ENCODE measurements at places on chromosomes 13 and 19. TPM values are rescaled to one million over a fixed set of nuclear protein-coding genes. Genes with fewer than 3 reads are reported as not detected.

The CBLC gene
- total RNA-seq: not detected

DNA sequence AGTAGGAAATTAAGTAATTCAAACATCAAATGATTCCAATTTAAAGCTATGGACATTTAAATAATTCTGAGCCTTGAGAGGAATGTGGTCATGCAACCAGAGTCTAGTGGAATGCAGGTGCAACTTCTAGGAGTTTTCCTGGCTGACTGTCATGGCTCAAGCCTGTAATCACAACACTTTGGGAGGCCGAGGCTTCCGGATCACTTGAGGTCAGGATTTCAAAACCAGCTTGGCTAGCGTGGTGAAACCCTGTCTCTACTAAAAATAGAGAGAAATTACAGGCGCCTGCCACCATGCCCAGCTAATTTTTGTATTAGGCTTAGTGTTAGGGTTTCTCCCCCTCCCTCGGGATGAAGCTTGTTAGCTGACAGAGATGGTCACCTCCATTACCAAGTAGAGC is 6.4 kb downstream of the ZNF808 start:
- DNase-seq: no peak

DNA sequence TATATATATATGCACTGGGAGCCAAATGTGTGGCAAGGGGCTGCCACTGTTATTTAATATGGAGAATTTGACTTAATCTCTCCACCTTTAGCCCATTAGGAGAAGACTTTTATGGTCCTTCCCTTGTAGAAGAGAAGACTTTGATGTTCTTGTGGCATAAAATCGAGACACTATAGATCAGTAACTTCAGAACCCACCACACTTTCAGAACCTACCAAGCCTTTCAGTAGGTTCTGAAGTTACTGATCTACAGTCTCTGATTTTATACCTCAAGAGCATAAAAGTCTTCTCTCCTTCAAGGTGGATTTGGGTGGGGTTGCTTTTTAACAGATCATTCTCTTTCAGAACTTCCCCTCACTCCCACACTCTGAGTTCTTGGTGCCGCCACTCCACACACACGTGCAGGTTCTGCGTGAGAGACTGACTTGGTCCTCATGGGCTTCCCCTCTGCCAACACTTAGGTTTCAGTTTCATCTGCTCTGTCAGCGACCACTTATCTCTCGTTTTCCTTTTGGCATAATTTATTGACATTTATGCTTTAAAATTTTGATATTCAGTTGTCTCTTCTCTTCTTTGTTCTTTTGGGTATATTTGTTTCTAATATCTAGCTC is 213.4 kb upstream of the PCDH17 start:
- no peak for DNase-seq

GRCh38 chr13:43316946-43317353 is 293.6 kb downstream of the DNAJC15 start:
- DNase-seq: peak; percentile 27

- DNase-seq: peak; percentile 20
Observed at GRCh38 chr19:27746691-27747380, 1466.1 kb downstream of the UQCRFS1 start.

DNA sequence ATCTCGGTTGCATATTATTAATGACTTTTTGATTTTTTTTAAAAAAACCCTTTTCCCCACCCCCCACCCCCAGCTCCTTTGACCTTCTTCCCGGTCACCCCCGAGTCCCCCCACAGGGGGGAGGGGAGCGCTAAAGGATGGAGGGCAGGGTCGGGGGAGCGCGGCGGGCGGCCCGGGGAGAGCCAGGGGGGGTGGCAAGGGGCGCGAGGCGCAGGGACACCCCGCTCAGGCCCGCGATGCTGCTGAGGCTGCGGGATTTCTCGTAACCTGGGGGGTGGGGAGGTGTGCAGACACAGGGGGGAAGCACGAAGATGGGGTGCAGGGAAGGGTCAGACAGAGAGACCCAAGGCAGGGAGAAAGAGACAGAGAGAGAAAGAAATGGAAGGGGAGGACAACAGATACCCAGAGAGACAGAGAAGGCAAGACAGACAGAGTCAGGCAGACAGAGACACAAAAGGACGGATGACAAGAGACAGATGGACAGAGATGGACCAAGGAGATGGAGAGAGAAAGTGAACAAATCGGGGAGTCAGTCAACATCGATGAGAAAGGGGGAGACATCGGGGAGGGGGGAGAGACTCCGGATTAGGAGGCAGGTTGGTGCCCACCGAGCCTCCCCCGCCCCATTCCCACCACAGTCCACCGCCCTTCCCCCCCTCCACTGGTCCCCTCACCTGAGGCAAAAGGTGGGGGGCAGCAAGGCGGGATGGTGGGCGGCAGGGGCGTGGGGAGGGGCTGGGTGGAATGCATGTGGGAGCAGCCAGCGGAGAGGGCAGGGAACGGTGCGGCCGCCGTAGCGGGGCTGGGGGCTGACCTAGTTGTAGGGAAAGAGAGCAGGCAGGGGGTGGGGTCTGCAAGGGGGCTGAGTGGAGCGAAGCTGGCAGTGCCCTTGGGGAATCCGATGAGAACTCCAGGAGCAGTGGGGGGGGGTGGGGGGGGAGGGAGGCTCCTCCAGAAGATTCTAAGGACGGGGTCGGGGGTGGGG is 14.2 kb downstream of the KCNC3 start:
- DNase-seq: no peak

GRCh38 chr19:347946-348861 is 3.6 kb upstream of the MIER2 start:
- peak; percentile 90 for DNase-seq

The COL5A3 gene
- 0.23 TPM for total RNA-seq

DNA sequence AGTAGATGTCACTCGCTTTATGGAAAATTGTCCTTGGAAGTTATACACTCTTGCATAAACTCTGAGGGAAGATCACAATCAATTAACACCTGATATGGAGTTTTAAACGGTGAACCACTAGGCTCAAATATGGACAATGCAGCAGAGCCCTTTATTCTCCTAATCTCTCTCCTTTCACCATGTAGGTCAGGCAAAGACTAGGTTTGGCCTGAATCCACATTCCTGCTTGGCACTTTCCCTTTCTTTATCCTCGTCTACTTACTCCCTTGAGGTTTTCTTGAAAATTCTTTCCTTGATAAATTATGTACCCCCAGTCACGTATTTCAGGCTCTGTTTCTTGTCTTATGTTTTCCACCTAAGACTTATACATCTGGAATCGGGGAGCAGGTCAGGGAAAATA is 751.7 kb downstream of the DACH1 start:
- no peak for DNase-seq

DNA sequence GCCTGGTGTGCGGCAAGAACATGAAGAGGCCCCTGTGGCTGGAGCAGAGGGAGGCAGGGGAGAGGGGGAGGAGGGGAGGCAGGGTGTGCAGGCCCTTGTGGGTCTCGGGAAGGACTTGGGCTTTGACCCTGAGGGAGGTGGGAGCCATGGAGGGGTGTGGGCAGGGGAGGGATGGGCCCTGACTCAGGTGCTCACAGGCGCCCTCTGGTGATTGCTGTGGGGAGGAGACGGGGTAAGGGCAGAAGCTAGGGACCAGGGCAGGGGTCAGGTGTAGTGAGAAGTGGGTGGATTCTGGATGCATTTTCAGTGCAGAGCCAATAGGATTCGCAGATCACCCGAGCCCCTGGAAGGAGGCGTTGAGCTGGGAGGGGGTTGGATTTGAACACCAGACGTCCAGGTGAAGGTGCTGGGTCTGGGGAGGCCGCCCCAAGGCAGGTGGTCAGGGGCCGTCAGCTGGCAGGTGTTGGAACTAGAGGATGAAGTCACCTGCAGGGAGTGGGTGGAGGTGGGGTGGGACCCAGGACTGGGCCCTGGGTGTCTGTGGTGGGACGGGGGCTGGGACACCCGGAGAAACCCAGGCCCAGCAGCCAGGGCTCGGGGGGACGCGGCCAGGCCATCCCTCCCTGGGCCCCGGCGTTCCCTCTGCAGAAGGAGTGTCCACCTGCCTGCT is 185.4 kb downstream of the KDM4B start:
- peak; percentile 49 for DNase-seq

DNA sequence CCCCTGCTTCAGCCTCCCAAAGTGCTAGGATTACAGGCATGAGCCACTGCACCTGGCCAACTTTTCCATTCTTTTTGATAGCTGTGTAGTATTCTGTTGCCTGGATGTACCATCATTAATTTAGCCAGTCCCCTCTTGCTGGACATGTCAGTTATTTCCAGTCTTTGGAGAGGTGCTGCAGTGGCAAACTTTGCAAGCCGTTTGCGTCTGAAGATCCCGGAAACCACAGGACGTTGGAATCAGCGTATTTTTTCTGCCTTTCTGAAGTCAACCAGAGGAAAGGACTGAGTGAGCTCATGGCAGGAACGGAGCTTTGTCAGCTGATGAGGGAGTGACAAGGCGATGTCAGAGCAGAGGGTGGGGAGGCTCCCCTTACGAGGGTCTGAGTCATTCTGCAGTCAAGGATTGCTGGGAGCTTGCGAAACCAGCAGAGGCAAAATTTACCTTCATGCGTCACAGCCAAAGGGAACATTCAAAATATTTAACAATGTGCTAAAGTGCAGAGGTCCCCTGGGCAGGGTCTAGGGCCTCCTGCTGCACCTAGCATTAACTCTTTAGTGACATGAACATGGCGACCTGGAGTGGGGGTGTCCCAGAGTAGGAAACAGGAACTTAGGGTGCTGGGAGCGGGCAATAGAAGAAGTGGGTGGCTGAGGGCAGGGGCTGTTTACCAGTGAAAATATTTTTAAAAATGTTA is 5.6 kb downstream of the C5AR1 start:
- peak; percentile 53 for DNase-seq

DNA sequence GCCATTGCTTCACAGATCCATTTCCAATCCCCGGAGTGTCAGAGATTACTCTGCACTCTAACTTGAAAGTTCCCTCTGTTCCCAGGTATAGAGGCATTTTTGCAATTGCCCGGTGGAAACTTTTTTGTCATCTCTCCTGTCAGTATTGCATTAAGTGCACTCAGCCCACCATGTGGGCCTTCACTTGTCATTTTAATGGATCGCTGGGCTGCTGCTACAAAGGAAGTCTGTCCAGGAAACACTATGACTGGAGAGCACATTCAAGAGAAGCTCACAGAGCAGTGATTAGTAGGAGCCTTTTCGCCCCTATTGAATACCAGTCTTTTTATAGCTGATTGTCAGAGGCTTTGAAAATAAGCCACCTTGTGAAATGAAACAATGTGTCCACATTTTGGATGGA is 180.9 kb downstream of the B3GLCT start:
- peak; percentile 26 for DNase-seq

- DNase-seq: no peak
Observed at GRCh38 chr13:74278901-74279300, 144.7 kb upstream of the KLF12 start.

The OR1I1 gene
- not detected for total RNA-seq

- DNase-seq: no peak
Observed at GRCh38 chr19:45761714-45762113, 7.3 kb downstream of the SIX5 start.

The C3 gene
- 5.4 TPM for total RNA-seq

The MBD3L3 gene
- total RNA-seq: not detected

DNA sequence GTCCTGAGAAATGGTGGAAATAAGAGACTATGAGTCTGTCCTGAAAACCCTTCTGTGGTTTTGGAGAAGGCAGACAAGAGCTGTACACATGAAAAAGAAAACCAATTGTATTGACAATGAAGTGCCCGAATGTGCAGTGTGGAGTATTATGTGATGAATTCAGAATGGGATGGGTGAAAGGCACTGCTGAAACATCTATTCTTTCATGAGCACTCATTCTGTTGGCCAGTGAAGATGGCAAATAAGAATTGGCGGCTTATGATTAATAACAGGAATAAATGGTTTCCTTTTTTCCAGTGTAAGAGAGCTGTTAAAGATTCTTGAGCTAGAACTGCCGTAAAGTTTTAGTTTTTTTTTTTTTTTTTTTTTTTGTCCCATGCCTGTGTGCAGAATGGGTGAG is 5.7 kb downstream of the POLR1D start:
- DNase-seq: no peak

- DNase-seq: peak; percentile 14
Observed at GRCh38 chr19:37907735-37908455, 887 bp downstream of the SIPA1L3 start.

DNA sequence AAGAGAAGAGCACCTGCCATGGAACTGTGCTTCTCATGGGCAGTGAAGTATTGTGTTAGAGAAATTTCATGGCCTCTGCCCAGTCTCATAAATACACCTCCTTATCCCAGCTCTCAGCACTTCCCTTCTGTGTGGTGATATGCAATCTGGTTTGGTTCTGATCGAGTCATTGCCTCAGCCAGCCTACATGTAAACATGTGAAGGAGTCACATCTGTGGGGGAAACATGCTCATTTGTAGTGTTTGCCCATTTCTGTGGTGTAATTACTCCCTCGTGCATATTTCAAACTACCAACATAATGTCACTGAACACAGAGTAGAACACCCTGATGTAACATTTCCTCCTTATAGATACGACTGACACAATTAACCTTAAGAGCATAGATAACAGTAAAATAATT is 183.0 kb downstream of the DCT start:
- no peak for DNase-seq

- DNase-seq: no peak
Observed at GRCh38 chr13:109602356-109602755, 184.0 kb downstream of the IRS2 start.

GRCh38 chr13:28548872-28549271 is 53.9 kb upstream of the FLT1 start:
- DNase-seq: no peak

GRCh38 chr13:24196593-24197197 is 36.2 kb downstream of the SPATA13 start:
- no peak for DNase-seq

The WDR88 gene
- total RNA-seq: not detected

- DNase-seq: no peak
Observed at GRCh38 chr19:35501684-35502083, 11.4 kb upstream of the KRTDAP start.

The SIGLEC9 gene
- 0.19 TPM for total RNA-seq

The GPC5 gene
- total RNA-seq: 0.34 TPM

- peak; percentile 0 for DNase-seq
Observed at GRCh38 chr13:86020351-86021002, 221.3 kb upstream of the SLITRK6 start.

DNA sequence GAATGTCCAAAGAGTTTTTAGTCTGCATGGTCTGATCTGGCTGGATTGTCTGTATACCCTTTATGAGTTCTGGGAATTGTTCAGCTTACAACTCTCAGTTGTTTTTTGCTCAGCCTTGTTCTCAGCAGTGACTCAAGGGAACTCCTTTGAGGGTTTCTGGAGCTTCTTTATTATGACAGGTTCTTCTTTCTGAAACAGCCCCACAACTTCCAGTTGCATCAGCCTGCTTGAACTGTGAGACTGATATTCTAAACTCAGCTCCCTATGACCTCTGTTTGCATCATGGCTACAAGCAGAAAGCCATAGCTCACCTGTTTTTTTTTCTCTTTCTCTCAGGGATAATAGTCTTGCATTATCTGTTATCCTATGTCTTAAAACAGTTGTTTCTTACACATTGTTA is 85.0 kb downstream of the TDRD3 start:
- no peak for DNase-seq

The SLC25A42 gene
- 4.5 TPM for total RNA-seq

The NCLN gene
- total RNA-seq: 38.3 TPM

The TMEM255B gene
- total RNA-seq: 45.1 TPM

- no peak for DNase-seq
Observed at GRCh38 chr13:41289463-41289881, 21.6 kb upstream of the NAA16 start.

The ZIK1 gene
- 6.1 TPM for total RNA-seq

The OR7C1 gene
- total RNA-seq: not detected

All from dermis blood vessel endothelial cell (primary cell).